Calu3 (cell line): ENCODE measurements at places on chromosomes 2 and 18. TPM values are rescaled to one million over a fixed set of nuclear protein-coding genes. Genes with fewer than 3 reads are reported as not detected.

- H3K36me3 ChIP-seq, result no peaks in the 10 kb centered on the region
- H3K4me1 ChIP-seq, result no peaks in the 10 kb centered on the region
- no peak overlapping the region for H3K4me3 ChIP-seq
- no peak overlapping the region for H3K27ac ChIP-seq
Observed at GRCh38 chr2:232219496-232219870, 159.1 kb upstream of the ALPP start.

The CTAGE1 gene
- total RNA-seq, result not detected in 2 replicates

GRCh38 chr2:30661173-30662107, 145.8 kb downstream of the CAPN13 start:
- no peak overlapping the region for H3K4me3 ChIP-seq
- DNase-seq, result no peak
- H3K27me3 ChIP-seq, result peaks cover 30% of the 10 kb centered on the region
- no peaks in the 10 kb centered on the region for H3K36me3 ChIP-seq

The CFAP210 gene
- total RNA-seq, result 0.17 TPM in 1 of 2 replicates, not detected in the other

The CD226 gene
- total RNA-seq, result 0.85 and 1.5 TPM in 2 replicates

DNA sequence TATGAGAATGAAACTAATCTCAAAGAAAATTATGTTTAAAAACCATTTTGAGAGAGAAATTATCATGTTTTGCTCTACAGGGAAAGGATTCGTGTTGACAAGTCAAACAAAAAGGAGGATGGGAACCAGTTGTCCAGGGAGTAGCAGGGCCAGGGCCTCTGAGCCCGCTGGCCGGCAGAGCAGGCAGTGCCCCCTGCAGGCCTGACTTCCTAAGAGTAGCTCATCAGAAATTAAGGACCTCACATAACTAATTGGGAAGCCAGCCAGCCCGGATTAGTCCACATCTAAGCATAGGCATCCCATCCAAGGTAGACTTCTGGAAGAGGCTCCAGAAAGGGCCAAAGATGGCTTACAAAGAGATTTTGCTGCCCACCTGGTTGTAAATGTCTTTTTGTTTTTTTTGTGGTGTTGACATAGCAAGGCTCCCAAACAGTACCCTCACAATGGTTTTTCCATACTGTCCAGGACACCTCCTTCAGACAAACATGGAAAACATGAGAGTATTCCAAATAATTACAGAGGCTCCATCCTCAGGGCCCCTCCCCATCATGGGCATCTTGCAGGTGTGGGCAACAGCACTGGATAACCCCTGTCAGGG, 241.2 kb upstream of the TANK start:
- no peak overlapping the region for H3K4me3 ChIP-seq
- no peaks in the 10 kb centered on the region for H3K27me3 ChIP-seq
- peak overlapping the region; percentile 64 for H3K27ac ChIP-seq
- no peaks in the 10 kb centered on the region for H3K36me3 ChIP-seq

The DCAF17 gene
- total RNA-seq, result 11.9 and 13.1 TPM in 2 replicates

The NDC80 gene
- total RNA-seq, result 49.5 and 56.0 TPM in 2 replicates

DNA sequence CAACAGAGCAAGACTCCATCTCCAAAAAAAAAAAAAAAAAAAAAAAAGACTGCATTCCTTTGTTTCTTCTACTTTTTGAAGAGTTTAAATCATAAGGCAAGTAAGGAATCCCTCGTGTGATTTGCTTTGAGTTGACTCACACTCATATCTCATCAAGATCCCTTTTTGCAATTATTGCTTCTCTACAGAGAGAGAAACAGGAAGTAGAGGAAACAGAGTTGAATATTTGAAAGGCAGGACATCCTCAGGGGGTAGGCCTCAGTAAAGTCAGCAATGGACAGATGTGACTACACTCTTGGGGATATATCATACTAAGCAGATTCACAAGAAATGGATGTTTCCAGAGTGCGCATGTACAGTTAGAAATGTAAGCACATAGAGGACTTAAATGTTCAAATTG, 11.2 kb upstream of the EFR3B start:
- H3K4me3 ChIP-seq, result no peak overlapping the region
- H3K27ac ChIP-seq, result no peak overlapping the region
- DNase-seq, result no peak
- H3K27me3 ChIP-seq, result peaks cover 67% of the 10 kb centered on the region
- H3K36me3 ChIP-seq, result no peaks in the 10 kb centered on the region

The SGPP2 gene
- total RNA-seq, result 48.8 and 56.9 TPM in 2 replicates
